Kasumi-1 (cell line): ENCODE measurements at places on chromosomes 13 and 19.
A peak's percentile ranks its signal among the peaks of the same experiment; 100 is the strongest.

DNA sequence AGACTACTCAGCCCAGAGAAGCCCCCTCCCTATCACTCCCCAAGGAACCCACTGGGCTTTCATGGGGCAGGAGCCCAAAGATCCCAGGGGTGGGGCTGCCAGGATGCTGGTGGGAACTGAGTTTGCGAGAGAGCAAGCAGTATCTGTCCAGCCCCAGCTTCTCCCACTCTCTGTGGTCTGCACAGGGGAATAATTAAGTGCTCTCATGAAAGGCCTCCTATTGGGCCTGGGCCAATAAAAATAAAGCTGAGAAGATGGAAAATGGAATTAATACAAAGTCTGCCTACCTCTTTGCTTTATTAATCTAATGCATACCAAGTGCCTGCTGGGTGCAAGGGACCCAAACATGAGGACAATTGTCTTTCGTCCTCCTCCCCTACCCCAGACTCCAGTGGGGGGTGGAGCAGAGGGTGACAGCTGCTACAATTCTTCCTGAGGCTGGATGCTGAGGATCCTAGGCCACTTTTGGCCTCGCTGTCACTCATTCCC lies 5.4 kb downstream of the DDX39A start:
- DNase-seq, result no peak

DNA sequence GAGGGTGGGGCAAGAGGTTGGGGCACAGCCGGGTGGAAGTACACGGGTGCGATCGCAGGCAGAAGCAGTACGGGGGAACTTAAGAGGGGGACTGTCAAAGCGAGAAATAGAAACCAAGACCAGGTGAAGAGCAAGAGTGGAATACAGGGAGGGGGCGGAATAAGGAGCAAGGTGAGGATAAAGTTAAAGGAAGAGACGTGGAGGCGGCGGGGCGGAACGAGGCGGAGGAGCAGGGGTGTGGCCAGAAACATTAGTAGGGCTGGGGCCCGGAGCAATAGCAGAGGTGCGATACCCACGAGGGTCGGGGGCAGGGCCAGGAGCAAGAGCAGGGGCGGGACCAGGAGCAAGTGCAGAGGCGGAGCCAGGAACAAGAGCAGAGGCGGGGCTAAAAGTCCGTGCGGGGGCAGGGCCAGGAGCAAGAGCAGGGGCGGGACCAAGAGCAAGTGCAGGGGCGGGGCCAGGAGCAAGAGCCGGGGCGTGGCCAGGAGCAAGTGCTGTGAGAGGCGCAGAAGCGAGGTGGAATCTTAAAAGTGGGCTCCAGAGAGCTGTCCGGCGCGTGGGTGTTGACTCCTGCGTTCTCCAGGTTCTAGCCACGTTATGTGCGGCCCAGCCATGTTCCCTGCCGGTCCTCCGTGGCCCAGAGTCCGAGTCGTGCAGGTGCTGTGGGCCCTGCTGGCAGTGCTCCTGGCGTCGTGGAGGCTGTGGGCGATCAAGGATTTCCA lies 1.2 kb downstream of the CATSPERG start:
- DNase-seq, result peak; percentile 97

GRCh38 chr13:111119966-111120365 lies 4.9 kb downstream of the ARHGEF7 start:
- DNase-seq, result no peak

GRCh38 chr19:16814526-16815100 lies 14.6 kb upstream of the SIN3B start:
- DNase-seq, result no peak

GRCh38 chr19:29376855-29377354 lies 148.9 kb upstream of the VSTM2B start:
- DNase-seq, result no peak

GRCh38 chr13:59229861-59230260 lies 933.9 kb downstream of the DIAPH3 start:
- no peak for DNase-seq

DNA sequence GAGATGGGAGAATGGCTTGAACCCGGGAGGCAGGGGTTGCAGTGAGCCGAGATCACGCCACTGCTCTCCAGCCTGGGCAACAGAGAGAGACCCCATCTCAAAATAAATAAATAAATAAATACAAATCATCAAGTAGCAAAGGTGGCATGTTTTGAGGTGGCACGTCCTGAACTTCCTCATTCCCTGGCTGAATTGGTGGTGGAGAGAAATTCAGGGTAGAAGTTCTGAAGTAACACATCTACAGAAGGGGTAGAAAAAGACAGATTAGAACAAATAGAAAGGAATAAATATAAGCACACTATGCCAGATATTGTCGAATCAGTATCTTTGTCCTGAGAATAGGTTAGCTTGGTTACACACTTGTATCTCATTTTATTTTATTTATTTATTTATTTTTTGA lies 6.3 kb downstream of the IFI30 start:
- DNase-seq, result peak; percentile 32

- no peak for DNase-seq
Observed at GRCh38 chr19:39746836-39747529, 9.2 kb upstream of the CLC start.

DNA sequence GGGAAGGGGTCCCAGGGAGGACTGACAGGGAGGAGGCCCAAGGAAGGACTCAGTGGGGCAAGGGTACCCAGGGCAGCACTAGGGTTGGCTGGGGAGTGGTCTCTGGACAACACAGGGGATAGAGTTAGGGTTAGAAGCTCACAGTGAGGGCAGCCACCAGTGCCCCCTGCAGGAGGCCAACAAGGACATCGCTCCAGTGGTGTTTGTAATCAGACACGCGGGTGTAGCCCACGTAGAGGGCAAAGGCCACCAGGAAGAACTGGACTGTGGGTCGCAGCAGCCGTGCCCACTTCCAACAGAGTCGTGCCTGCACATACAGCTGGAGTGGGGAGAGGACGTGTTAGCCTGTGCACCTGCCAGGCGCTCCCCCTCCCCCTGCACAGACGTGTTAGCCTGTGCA lies 9.2 kb downstream of the PLPP2 start:
- no peak for DNase-seq

DNA sequence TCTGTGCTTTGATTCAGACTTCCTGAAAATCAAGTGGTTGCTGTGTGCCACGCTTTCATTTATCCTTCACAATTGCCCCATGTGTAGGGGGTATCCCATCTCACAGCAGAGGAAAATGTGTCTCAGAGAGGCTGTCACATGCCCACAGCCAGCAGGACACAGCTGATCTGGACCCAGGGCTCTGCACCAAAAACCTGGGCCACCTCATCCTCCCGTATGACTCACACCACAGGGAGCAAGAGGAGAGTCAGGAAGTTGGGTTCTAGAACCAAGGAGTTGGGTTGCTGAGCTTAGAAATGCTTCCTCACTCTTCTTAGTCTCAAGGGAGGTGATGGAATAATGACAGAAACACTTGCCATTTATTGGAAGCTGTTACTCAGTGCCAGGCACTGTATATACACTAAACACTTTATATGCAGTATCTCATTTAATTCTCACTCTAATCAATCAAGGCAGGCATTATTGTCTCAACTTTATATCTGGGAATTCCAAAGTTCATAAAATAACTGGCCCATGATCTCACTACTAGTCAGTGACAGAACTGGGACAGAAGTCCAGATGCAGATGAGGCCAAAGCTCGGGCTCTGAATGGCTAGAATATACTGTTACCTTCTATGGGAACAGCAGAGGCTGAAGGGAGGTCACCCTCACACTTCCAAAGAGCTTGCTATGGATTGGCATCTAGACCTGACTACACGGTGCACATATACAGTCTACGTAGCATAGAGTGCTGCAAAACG lies 47.7 kb upstream of the ATP12A start:
- DNase-seq, result no peak

- no peak for DNase-seq
Observed at GRCh38 chr19:9673912-9674662, 813 bp downstream of the ZNF562 start.

DNA sequence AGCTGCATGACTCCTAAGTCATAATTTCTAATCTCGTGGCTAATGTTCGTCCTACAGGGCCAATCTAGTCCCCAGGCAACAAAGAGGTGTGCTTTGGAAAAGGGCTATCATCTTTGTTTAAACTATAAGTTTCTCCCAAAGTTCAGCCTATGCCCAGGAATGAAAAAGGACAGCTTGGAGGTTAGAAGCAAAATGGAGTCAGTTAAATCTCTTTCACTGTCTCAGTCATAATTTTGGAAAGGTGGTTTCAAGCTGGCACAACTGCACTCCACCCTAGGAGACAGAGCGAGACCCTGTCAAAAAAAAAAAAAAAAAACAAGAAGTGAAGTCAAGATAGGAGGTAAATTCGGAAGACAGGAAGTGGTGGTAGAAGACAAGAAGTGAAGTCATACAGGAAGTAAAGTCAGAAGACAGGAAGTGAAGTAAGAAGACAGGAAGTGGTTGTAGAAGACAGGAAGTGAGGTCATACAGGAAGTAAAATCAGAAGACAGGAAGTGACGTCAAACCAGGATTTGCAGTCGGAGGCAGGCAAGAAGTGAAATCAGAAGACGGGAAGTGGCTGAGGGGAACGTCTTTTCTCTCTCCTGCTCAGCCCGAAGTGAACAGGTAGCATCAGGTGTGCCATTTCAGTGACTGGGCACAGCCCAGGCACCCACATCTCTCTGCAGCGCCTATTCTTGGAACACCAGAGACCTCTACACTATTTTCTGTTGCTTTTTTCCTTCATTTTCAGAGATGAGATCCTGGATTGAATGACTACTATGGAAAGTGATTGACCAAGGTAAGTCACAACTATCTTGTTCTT lies 32.2 kb downstream of the GP6 start:
- DNase-seq, result peak; percentile 95

- DNase-seq, result no peak
Observed at GRCh38 chr19:32808236-32808635, 61.3 kb downstream of the SLC7A9 start.
